ENCODE measurements at places on chromosomes 6 and 20.
A peak's percentile ranks its signal among the peaks of the same experiment; 100 is the strongest.

- DNase-seq = no peak
These were observed 8.5 kb upstream of the EDN3 start for GRCh38 chr20:59291740-59292383.

DNA sequence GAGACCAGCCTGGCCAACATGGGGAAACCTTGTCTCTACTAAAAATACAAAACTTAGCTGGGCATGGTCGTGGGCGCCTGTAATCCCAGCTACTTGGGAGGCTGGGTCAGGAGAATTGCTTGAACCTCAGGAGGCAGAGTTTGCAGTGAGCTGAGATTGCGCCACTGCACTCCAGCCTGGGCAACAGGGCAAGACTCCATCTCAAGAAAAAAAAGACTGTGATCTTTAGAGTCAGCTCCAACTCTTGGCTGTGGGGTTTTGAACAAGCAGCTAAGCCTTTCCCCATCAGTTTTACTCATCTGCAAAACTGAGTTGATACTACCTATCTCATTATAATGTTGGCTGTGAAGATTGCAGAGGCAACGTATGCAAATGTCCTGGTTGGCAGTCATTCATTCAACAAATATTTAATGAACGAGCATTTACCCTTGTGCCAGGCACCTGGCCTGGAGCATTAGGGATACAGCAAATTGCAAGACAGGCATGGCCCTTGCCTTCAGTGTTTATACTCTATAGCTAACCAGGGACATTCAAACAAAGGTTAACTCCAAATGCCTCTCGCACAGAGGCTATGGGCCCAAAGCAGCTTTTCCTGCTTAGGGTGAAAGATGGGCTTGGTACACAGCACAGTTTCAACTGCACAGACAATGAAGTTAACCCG is 37.8 kb downstream of the ILRUN start:
- no peak for DNase-seq

DNA sequence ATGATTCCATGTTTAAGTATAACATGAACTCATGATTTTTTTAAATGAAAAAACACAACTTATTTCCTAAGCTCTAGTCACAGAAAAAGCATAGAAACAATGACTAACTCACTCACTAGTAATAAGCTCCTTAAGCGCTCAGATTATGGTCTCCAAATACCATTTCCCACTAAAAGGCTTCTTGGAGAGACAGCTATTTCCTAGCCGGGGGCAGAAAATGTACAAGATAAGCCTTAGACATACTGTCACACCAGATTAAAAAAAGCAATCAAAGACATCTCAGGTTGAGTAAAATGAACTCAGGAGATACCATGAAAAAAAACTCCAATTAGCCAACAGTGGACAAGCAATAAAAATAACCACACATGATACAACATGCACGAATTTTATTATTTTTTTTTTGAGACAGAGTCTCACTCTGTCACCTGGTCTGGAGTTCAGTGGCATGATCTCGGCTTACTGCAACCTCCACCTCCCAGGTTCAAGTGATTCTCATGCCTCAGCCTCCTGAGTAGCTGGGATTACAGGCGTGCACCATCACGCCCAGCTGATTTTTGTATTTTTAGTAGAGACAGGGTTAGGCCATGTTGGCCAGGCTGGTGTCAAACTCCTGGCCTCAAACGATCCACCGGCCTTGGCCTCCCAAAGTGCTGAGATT is 14.9 kb downstream of the SRPK1 start:
- no peak for DNase-seq

DNA sequence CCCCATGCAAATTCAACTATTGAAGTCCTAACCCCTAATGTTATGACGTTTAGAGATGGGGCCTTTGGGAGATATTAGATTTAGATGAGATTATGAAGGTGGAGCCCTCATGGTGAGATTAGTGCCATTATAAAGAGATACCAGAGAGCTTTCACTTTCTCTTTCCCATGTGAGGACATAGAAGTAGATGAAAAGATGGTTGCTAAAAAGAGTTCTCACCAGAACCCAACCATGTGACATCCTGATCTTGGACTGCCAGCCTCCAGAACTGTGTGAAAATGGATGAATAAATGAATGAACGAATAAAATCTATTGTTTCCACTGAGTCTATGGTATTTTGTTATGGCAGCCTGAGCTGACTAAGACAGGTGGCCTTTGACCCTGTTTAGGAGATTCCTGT is 50.6 kb upstream of the FBXO30 start:
- no peak for DNase-seq

- DNase-seq = no peak
These were observed 16.4 kb upstream of the MAS1 start for GRCh38 chr6:159874435-159874834.

GRCh38 chr6:75602246-75603105 is 796 bp downstream of the SENP6 start:
- DNase-seq = peak; percentile 68

- DNase-seq = no peak
These were observed 14.9 kb upstream of the RFPL4B start for GRCh38 chr6:112332274-112332673.

DNA sequence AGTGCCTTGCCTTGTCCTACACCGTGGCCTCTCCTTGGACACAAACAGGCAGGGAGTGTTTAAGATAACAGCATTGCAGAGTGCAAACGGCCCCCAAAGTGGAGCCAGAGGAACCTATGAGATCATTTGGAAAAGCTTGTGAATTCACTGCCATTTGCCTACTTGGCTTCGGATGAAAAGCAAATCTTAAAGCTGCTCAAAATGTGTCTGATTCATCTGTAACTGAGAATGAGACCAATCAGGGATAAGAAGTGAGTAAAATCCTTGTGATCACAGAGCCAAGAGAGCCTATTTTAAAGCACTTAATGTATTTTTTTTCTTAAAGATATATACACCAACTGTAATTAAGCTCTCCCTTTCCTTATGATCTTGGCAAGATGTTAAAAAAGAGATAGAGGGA is 65.7 kb upstream of the BACH2 start:
- DNase-seq = no peak

- no peak for DNase-seq
These were observed 283.2 kb downstream of the EPHA7 start for GRCh38 chr6:93136111-93136510.

DNA sequence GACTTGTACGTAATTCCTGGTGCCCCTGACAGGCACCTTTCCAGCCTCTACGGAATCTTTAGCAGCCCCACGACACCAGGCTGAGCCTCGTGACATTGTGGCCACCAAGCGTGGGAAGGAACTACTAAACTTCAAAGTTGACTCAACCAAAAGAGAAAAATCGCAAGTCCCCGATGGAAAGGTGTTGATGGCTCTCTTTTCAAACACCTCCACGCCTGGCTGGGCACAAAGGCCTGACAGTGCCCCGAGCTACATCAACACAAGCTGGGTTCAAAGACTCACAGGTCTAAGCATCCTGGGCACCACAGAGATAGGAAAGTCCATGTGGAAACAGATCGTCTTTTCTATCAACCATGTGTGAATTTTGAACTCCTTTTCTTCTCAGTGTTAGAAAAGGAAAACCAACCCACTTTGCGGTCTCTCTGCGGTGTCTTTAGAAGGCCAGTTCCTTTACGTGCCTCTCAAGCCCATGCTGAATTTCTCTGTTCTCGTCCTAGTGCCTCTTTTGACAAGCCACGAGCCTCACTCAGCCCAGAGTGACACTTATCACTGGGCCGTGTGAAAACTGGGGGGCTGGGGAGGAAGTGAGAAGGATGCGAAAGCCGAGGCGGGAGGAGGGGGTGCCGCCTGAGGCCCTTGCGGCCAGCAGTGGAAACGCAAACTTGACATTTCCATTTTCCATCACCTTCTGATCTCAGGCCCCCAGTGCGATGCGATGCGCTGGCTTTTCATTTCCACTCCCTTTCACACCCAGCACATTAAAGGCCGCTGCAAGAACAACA is 59.4 kb downstream of the GFOD1 start:
- DNase-seq = peak; percentile 66

GRCh38 chr20:24277196-24277595 is 192.2 kb upstream of the SYNDIG1 start:
- DNase-seq = no peak

DNA sequence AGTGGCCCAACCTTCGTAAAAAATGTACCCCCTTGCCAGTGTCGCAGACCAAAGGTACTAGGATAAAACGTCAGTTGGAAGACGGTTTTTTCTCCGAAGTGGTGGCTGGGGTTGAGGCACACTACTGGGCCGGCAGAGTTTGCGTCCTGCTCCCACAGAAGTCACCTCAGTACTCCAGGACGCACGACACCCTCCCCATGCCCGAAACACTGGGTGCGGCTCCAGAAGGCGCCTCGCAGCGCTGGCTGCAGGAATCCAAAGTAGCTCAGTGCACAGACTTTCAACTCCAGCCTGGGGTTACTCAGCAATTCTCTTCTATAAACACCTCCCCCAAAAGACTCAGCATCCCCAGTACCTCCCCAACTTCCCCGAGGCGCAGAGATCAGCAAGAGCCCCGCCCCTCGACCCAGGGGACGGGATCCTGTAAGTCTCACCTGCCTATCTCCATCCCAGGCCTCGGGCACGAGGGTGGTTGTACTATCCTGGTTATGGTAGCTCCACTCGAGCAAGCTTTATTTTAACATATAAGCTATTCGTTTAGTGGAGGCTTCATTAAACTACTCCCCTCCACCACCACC is 88.2 kb downstream of the ZFP64 start:
- DNase-seq = no peak

- DNase-seq = peak; percentile 12
These were observed at the start of gene EPHA7 for GRCh38 chr6:93419304-93420162. Gene EPHA7, minus strand, starts transcription at chr6:93419559. Its CDS starts 218 bp downstream, at chr6:93419341.

GRCh38 chr6:169407325-169407724 is 153.7 kb upstream of the THBS2 start:
- DNase-seq = no peak

DNA sequence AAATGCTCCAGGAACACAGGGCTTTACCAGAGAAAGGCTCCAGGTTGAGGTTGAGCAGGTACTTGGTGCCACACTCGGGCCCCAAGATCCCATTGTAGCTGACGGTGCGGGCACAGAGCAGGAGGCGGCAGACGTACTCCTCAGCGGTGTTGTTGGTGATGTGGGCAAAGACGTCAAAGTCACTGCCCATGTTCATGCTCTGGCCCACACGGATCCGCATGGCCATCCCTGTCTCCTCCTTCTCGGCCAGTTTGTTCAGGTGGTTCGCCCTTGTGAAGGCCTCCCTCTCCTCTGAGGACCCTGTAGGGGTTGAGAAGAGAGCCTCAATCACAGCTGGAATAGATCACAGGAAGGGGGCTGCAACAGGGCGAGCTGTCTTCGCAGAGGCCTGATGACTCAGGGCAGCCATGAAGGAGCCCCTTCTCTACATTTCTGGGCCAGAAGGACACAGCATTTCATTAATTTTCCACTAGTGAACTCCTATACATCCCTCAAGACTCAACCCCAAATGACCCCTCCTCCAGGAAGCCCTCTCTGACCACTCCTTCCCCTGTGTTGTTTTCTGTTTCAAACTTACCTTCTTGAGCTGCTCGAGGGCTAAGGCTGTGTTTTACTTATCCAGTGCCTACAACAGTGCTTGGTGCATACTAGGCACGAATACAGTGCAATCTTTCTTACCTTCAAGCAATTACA is 26.8 kb downstream of the TGM2 start:
- no peak for DNase-seq

- DNase-seq = peak; percentile 35
These were observed 1.0 kb downstream of the AFDN start for GRCh38 chr6:167827583-167828324.

DNA sequence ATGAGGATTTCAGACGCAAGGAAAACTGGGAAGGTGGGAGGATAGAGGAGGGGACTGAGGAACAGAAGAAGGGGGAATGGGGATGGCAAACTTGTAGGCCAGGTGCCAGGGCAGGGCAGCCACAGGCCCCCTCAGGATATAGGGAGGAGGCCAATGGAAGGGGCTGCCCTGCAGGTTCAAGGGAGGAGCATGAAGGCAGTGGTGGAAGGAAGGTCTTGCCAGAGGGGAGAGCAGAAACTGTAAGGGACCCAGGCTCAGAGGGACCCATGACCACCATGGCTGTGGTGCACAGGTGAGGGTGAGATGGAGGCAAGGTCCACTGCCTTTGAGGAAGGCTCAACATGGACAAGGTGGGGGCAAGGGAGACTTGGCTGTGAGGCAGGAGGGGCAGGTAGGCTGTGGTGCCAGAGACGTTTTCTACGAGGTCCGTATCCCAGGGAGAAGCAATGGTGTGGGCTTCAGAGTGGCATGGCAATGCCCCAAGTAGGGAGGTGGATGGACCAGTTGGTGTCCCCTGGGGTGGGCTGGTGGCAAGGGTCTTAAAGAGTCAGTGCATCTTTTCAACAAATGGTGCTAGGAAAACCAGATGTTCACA is 22.7 kb downstream of the HLA-F start:
- no peak for DNase-seq

GRCh38 chr6:7431313-7431673 is 41.7 kb downstream of the RIOK1 start:
- no peak for DNase-seq

DNA sequence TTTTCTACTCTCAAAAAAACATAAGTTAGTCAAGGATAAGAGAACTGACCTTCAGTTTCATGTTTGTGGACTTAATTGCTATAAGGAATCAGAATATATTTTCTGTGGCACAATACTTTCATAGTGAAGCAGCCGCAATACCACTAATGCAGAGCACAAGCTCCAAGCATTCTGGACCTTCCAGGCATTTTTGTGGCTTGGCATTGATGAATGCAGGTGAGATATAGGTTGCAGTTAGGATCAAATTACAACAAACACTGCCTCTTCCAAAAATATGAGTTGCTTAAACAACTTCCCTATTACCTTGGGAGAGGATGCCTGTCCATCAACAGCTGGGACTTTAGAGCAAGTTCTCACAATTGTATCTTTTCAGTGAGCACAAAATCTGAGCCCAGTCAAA is 162.8 kb upstream of the RSPO3 start:
- DNase-seq = no peak

- no peak for DNase-seq
These were observed 53.1 kb upstream of the SMOC2 start for GRCh38 chr6:168387911-168388310.

GRCh38 chr6:21729431-21729830 is 135.9 kb downstream of the SOX4 start:
- DNase-seq = no peak

GRCh38 chr6:52016915-52017748 is 70.3 kb downstream of the PKHD1 start:
- no peak for DNase-seq

- DNase-seq = no peak
These were observed 434.3 kb upstream of the IMPG1 start for GRCh38 chr6:76506808-76507207.

DNA sequence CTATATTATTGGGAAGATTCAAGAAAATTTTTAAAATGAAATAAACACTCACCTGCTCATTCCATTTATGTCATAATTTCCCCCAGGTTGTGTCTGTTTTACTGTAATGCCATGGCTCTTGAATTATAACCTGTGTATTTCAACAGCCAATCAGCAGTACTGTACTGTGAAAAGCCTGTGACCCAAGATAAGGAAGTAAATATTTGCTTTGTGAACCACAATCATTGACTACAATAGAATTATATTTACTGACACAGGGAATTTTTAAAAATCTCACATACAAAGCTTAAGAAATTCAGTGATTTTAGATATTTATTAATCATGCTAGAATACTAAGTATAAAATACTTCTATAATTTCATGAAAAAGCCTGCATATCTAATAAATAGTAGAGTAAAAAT is 6.0 kb downstream of the RGS17 start:
- no peak for DNase-seq

Measured in CD4-positive, alpha-beta T cell treated with Interleukin-17A for 4 hours (primary cell).